Thyroid gland (tissue), 4 donors: ENCODE measurements at places on chromosomes 7 and 10. TPM values are rescaled to one million over a fixed set of nuclear protein-coding genes. Genes with fewer than 3 reads are reported as not detected.

The AOC1 gene
- not detected for total RNA-seq

The GRM3 gene
- not detected for total RNA-seq

The AKR1E2 gene
- total RNA-seq = 15.3 TPM

The FAM237B gene
- total RNA-seq = not detected

The AKR1C4 gene
- not detected for total RNA-seq

- no peak for DNase-seq
Measured at GRCh38 chr10:49484486-49485235, 54.3 kb downstream of the ERCC6 start.

DNA sequence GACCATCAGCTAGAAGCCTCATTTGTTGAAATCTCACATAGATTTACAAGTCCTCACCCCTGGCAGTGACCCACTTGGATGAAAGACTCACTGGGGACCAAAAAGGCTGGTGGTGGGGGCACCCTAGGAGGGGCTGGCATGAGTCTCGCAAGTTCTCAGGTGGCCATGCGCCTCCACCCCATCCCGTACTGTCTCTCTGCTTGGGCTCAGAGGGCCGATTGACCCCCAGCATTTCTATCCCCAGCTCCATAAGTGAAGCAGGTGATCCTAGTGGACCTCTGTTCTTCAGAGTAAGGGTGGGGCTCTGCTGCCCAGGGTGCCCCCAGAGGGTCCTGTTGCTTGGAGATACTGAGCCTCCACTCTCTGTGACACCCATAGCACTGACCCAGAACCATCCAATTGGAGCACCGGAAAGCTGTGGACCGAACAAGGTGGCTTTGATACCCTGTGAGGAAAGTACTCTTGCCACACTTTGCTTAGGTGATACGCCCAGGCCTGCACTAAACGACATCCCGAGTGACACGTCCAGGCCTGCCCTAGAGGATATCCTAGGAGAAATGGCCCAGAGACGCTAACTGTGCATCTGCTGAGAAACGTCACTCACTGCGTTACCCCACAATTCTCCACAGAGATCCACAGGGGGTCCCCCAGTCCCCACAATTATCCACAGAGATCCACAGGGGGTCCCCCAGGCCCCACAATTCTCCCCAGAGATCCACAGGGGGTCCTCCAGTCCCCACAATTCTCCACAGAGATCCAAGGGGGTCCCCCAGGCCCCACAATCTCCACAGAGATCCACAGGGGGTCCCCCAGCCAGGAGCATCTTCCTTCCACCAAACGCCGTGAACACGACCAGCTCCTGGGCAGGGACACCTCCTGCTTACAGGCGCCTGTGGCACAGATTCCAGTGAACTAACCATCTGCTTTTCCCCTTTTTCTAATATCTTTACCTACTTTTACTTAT lies 262.9 kb downstream of the PTPRN2 start:
- DNase-seq = no peak

GRCh38 chr10:121112136-121112535 lies 261.0 kb downstream of the WDR11 start:
- DNase-seq = no peak

DNA sequence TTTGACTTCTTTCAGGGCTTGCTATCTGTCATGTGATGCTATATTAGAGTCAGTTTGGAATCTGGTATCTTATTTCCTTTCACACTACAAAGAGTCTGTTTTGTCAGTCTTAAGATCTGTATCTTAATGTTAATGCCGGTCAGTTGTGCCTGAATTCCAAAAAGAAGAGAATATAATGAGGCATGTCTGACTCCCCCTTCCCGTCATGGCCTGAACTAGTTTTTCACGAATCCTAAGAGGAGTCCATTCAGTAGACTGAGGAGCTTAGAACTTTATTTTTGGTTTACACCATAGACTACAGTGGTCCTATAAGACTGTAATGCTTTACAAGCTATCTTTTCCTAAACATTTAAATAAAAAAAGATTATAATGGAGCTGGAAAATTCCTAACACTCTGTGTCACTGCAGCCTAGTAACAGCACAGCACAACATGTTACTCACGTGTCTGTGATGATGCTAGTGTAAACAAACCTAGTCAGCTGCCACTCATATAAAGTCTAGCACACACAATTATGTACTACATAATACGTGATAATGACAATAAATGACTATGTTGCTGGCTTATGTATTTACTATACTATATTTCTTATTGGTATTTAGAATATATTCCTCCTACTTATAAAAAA lies 50.6 kb downstream of the VPS41 start:
- no peak for DNase-seq

DNA sequence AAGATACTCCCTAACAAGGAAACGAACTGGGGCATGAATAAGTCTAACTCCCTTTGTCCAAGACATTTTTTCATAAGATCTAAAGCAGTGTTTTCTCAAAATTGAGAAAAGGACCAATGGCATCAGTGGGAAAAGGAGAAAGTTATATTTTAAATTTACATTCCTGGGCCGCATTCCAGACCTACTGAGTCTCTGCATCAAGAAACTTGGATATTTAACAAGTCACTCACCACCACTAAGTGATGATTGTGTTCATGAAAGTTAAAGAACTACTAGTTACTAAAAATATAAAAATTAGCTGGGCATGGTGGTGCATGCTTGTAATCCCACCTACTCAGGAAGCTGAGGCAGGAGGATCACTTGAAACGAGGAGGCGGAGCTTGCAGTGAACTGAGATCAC lies 149.6 kb upstream of the MEOX2 start:
- DNase-seq = no peak

DNA sequence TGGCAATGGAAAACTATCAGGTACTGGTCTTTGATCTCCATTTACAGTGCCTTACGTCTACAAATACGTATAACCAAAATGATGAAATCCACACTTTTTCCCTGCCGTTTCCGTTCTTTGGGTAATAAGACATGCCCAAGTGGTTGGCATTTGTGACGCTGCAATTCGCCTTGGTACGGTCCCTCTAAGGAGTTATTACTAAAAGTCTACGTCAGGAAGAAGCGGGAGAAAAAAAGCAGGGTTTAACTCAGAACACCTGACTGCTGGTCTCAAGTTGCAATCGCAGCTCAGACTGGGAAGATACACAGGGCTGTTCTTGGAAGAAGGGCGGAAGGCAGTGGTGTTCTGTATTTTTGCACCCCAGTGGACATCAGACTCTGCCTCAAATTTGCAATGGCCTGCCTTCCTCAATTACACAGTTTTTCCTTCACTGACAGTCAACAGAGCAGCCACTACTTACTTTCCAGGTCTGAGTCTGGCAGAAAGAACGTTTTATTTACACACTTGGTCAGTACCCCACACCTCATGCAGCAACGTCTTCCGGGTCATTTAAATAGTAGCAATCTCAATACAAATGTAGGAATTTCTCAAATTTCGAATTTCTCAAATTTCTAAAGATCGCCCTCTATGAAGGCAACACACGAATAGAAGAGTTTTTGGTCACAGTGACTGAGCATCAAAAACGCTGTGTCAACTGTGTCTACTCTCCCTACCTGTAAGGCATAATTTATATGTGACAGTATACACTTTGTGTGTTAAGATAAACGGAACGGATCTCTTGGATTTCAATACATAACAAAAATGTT lies 2.1 kb downstream of the BAIAP2L1 start:
- peak; percentile 30 for DNase-seq

DNA sequence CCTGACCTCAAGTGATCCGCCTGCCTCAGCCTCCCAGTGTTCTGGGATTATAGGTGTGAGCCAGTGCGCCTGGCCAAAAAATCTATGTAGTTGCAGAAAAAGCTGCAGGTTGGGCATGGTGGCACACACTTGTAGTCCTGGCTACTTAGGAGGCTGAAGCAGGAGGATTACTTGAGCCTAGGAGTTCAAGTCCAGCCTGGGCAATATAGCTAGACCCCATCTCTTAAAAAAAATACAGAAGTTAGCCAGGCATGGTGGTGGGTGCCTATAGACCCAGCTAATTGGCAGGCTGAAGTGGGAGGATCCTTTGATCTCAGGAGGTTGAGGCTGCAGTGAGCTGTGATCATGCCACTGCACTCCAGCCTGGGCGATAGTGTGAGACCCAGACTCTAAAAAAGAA lies 24.8 kb upstream of the CAMK1D start:
- no peak for DNase-seq

GRCh38 chr7:105877736-105878135 lies 1.3 kb upstream of the ATXN7L1 start:
- no peak for DNase-seq

GRCh38 chr10:128001849-128002248 lies 94.9 kb downstream of the PTPRE start:
- DNase-seq = no peak
